ENCODE measurements at places on chromosomes 4 and X.

DNA sequence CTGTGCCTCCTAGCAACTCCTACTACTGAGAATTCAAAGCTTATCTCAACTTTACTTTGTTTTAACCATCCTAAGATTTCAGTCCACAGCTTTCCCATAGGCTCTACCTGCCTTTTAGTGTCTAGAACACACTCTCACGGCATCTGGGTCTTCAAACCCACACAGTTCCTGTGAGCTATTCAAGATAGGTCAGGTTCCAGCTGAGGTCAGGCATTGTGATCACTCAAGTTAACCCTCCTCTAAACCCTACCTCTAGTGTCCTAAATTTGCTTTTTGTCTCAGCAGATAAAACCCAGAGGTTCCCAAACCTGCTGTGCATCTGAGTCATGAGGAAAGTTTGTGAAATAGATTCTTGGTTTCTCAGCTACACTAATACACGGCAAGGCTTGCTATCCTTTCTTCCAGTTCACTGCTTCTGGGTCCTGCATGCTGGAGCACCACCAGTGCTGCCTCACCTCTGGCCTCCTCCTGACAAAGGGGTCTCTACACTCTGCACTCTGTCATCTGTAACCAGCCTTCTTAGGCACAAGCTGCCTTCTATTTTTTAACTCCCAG, 324.6 kb upstream of the MAGEB2 start:
- no peaks in the 10 kb centered on the region for H3K36me3 ChIP-seq
- no peaks in the 10 kb centered on the region for H3K4me1 ChIP-seq
- no peaks in the 10 kb centered on the region for H3K27me3 ChIP-seq
- no peak overlapping the region for H3K27ac ChIP-seq
- no peak for DNase-seq

- H3K27me3 ChIP-seq: no peaks in the 10 kb centered on the region
- H3K27ac ChIP-seq: no peak overlapping the region
- DNase-seq: no peak
- no peak overlapping the region for H3K4me3 ChIP-seq
Observed at GRCh38 chrX:30150196-30150895, 65.0 kb upstream of the MAGEB2 start.

DNA sequence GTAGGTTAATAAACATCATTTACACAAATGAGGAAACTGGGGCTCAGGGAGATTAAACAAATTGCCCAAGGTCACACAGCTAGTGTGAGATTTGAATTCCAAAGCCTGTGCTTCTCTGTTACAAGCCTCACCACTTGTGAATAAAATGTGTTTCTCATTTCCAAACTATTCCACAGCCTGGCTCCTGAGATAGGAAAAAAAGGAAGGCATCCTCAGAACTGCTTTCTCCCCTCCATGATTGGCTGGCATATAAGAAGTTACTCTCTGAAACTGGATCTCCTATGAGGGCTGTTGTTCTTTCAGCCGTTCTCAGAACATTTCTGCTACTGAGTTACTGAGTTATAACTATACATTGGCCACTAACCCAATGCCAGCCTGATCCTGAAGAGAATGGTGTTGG, 237.9 kb downstream of the MAML3 start:
- H3K27me3 ChIP-seq: peaks cover 10% of the 10 kb centered on the region
- no peak overlapping the region for H3K4me3 ChIP-seq
- DNase-seq: no peak
- no peaks in the 10 kb centered on the region for H3K4me1 ChIP-seq
- H3K36me3 ChIP-seq: no peaks in the 10 kb centered on the region
- no peak overlapping the region for H3K27ac ChIP-seq

- H3K4me3 ChIP-seq: no peak overlapping the region
- H3K27ac ChIP-seq: no peak overlapping the region
- no peaks in the 10 kb centered on the region for H3K36me3 ChIP-seq
- no peak for DNase-seq
- H3K27me3 ChIP-seq: peaks cover 8% of the 10 kb centered on the region
Observed at GRCh38 chrX:68652326-68653170, 5.1 kb downstream of the STARD8 start.

All from memory B cell (primary cell).